Right forelimb (tissue), 1 donor: ENCODE measurements at places on chromosomes 3 and 15.
A peak's percentile ranks its signal among the peaks of the same experiment; 100 is the strongest.

- no peak for DNase-seq
Observed at GRCh38 chr3:155553780-155554179, 191.1 kb downstream of the PLCH1 start.

DNA sequence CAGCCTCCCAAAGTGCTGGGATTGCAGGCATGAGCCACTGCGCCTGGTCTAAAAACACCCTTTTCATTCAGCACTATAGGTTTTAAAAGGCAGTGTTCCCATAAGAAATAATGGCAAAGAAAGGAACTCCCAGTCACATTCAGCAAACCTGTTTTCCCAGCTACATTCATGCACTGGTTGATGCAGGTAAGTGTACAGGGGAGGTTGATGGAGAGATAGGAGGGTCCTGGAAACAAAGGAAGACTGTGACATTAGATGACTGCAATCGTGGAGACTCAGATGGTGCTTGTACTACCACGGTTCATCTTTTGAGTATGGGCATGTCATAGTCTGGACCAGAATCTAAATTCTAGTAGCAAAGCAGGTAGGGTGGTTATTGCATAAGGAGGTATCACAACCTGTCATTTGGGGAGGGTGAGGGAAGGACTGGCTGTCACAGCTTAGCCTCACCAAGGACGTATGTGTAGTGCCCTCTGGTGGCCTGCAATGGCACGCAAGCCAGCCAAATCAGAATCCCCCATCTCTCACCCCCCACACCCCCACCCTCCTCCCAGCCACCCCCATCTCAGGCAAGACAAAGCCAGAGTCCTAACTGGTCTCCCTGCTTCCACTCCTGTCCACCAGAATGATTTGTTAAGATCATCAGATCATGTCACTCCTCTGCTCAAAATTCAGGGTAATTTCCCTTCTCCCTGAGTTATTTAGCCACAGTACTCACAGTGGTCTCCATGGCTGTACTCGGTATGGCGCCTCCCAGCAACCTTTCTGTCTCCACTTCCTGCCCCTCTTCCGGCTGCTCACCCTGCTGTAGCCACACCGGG, 28.8 kb upstream of the UBL7 start:
- peak; percentile 68 for DNase-seq

DNA sequence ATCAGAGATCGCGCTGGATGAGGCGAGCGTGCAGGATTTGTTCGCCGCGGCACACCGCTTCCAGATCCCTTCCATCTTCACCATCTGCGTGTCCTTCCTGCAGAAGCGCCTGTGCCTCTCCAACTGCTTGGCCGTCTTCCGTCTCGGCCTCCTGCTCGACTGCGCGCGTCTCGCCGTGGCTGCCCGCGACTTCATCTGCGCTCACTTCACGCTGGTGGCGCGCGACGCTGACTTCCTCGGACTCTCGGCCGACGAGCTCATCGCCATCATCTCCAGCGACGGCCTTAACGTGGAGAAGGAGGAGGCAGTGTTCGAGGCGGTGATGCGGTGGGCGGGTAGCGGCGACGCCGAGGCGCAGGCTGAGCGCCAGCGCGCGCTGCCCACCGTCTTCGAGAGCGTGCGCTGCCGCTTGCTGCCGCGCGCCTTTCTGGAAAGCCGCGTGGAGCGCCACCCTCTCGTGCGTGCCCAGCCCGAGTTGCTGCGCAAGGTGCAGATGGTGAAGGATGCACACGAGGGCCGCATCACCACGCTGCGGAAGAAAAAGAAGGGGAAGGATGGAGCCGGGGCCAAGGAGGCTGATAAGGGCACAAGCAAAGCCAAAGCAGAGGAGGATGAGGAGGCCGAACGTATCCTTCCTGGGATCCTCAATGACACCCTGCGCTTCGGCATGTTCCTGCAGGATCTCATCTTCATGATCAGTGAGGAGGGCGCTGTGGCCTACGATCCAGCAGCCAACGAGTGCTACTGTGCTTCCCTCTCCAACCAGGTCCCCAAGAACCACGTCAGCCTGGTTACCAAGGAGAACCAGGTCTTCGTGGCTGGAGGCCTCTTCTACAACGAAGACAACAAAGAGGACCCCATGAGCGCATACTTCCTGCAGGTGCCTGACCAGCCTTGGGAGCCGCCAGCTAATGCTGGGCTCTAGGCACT, 819 bp downstream of the KLHL40 start:
- DNase-seq: peak; percentile 47

DNA sequence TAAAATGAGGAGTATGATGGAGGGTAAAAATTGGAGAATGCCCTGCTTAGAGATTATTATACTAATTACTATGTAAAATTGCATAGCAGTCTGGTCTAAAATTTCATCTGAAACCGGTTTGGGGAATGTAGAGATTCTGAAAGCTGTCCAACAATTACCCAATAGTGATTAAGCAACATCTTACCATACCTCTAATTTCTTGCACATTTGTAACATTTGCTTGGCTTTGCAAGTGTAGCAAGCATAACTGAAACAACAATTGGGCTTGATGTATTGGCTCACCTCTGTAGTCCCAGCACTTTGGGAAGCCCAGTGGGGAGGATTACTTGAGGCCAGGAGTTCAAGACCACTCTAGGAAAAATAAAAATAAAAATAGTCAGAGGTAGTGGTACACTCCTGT, 17.4 kb downstream of the AADACL2 start:
- no peak for DNase-seq

GRCh38 chr3:13613343-13614190, 64.6 kb downstream of the FBLN2 start:
- DNase-seq: no peak

- no peak for DNase-seq
Observed at GRCh38 chr3:95612611-95613010, 1201.8 kb upstream of the EPHA6 start.

- DNase-seq: no peak
Observed at GRCh38 chr15:63200464-63201249, 11.3 kb downstream of the RAB8B start.

DNA sequence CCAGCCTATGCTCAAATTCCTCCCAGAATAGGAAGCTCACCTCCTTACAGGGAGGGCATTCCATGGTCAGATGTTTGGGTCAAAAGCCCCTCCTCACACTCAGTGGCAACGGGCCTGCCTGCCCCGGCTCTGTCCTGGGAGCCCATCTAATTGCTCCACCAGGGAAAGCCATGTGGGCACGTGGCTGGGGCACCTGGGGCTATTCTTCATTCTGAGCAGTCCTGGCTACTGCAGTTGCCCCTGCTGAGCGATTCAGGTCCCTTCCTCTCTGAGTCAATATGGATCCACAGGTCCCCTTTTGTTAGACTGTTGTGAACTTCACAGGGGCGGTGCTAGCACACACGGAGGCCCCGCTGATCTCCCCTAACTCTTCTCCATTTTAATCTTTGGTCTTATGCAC, 39.4 kb downstream of the TPRA1 start:
- DNase-seq: no peak

DNA sequence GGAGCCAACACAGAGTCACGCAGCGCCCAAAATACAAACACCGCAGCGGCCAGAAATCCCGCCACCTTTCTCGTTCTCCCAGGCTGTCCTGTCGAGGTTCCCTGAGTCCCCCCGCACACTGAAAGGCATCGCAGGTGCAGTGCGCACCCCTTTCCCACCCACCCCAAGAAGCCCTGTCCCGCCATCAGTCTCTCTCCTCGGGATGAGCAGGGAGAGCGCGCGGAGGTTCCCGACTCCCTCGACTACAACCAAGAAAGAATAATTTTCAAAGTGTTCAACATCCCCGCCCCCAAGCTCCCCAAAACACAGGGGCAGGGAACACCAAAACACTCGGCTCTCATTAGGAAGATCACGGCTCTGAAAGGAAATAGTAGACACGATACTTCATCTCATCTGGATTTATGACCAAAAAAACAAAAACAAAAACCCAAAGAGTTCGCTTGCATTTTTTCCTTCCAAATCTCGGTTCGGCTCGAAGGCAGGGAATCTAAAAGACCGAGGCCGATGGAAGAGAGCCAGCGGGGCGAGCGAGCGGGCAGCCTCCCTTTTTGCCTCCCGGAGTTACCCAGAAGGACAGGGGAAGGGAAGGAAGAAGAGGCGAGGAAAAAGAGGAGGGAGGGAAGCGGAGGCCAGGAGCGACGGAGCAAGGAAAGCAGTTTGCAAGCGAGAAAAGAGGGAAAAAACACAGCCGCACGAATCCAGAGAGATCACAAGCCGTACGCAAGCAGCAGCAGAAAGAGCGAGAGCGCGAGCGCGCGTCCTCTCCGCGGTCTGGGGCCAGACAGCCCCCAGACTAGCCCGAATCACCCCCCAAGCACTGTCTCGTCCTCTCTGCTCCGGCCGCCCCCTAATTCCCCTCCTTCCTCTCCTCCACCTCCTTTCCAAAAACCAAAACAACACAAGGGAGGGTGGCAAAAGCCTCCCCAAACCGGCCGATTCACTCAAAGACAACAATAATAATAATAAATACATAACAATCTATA, 808 bp downstream of the BCL6 start:
- DNase-seq: peak; percentile 88

GRCh38 chr3:43612419-43612818, 9.4 kb downstream of the ANO10 start:
- no peak for DNase-seq

DNA sequence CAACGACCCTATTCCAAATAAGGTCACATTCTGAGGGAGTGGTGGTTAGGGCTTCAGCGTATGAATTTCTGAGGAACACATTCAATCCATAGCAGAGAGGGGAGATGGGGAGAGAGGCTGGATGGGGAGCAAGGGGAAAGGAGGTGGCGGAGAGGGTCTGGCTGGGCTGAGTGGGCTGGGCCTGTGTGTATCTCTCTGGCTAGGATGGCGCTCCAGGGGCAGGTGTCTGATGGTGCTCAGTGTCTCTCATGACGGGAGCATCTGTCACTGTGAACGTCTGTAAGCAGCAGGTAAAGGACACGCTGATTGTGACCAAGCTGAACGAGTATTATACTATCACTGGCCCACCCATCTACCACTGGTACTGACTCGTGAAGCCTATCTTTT, 159.6 kb downstream of the XXYLT1 start:
- DNase-seq: no peak

GRCh38 chr3:65974509-65974908, 64.2 kb downstream of the MAGI1 start:
- DNase-seq: no peak

- DNase-seq: peak; percentile 32
Observed at GRCh38 chr15:88655103-88655553, 16.3 kb downstream of the ISG20 start.

DNA sequence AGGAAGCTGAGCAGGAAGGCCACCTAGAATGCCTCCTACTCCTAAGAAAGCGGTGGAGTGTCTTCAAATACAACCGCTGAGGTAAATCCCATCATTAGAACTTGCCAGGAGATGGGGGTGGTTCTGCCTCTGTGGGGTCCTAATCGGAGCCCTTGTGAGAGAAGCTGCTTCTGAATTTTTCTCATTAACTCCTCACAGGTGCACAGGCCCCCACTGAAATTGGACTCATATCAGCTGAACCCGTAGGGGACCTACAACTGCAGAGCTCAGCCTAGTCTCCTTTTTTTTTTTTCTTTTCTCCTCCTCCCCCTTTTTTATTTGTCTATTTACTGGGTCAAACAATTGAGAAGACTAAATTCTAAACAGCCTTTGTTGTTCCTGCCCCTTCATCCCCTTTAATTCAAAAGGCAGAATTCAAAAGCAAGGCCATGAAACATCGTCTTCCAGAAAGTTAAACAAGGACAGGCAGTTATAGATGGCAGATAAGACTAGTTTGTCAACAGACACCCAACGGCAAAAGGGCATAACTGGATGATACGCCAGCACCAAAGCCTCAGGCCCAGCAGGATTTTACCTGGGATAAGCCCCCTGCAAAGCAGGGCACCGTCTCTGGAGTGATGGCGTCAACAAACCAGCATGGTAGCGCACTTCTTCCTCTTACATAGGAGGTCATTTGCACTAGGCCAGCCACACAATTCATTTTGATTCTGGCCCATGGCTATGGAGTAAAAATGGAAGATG, 213.7 kb upstream of the HES1 start:
- DNase-seq: no peak

GRCh38 chr15:89112341-89112971, 24.2 kb downstream of the ABHD2 start:
- no peak for DNase-seq

DNA sequence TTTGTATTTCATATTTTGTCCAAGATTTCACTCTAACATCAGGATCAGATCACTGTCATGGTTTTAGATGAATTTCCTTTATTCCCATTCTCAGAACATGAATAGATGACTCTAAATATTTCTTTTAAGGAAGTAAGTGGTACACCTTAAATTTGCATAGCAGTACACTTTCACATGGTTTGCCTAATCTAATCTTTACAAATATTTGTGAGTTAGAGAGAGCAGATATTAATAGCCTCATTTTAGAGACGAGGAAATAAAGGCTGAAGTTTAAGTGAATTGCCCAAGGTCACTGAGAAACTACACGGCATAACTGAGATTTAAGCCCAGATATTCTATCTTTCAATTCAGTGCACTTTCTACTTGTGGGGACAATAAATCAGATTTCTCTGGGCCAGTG, 14.2 kb downstream of the TERC start:
- no peak for DNase-seq

DNA sequence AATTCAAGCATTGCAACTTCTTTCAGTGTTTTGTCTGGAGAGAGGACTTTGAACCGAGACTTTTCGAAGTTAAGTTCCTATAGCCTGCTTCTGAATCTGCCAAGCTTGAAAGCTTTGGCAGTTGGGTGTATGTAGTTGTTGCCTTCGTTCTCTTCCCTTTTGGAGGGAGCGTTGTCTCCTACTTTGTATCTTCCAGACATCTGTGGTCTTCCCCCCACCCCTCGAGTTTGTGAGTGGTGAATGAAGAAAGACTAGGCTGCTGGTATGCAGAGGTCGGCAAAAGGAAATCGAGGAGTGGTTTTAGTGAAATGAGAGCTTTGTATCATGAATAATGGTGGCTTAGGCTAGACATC, 1.3 kb downstream of the CTNNB1 start:
- DNase-seq: peak; percentile 61

DNA sequence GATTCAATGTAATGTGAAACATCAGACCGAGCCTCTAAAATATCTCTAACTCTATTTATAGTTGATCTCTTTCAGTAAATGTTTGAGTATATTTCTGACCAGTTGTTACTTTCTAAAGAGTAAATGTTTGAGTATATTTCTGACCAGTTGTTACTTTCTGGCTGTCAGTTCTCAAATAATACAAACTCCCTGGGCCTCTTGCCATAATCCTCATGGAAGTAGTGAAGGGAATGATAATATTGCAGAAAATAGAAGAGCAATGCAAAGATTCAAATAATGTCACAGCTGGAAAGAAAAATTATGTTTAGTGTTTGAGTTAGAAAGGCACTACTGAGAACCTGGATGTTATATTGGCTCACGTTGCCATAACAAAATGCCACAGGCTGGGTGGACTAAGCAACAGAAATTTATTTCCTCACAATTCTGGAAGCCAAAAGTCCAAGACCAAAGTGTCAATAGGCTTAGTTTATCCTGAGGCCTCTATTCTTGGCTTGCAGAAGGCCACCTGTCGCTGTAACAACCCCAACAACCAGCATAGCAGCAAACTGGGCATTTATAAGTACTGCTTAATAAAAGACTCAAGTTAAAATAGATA, 470.6 kb upstream of the BCHE start:
- no peak for DNase-seq

GRCh38 chr15:85494048-85494777, 113.8 kb downstream of the AKAP13 start:
- no peak for DNase-seq
